ENCODE measurements at places on chromosomes 3 and 15.

DNA sequence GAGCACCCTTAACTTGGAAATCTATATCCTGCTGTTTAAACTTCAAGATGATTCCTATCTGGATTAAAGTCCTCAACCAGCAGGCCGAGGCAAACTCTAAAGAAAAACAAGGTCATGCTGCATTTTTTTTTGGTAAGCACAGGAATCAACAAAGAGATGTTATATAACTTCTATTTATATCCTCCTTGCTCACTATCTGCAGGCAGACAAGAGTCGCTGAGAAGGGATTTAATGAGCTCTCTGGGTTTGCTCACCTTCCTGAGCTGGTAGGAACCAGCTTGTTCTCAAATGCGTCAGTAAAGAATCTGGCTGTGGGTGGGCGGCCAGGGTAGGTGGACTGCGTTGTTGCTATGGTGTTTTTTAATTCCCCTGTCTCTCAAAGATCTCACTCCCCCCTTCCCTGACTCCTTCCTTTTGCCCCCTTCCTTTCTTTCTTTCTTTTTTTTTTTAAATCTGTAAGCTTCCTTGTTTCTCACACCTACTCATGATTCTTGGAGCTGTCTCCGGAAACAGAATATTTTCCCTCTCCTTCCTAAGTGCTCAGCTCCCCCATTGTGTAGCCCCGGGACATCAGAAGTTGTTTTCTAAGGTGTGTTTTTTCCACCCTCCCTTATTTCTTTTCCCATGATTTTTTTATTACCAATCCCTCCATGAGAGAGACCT is 228.8 kb upstream of the BHLHE40 start:
- DNase-seq = peak; percentile 25

- no peak for DNase-seq
Measured at GRCh38 chr3:122956693-122957455, 70.7 kb downstream of the SEMA5B start.

DNA sequence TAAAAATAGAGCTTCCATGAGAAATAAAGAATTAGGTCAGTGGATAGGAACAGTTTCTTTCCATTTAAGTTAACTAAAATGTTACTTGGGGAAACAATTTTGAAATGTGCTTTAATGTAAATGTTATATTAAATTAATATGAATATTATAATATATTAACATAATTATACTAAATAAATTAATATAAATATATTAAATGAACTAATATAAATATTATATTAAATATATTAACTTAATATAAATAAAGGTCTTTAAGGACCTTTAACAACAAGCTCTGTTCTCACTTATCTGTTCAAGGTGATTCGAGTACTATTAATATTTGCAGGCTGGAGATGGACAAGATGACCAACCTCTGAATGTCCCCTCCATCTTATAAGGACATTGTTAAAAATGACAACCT is 100.6 kb downstream of the MAGI1 start:
- no peak for DNase-seq

- DNase-seq = no peak
Measured at GRCh38 chr3:197775317-197775716, 15.7 kb upstream of the LRCH3 start.
